Activated naive CD4-positive, alpha-beta T cell treated with Interleukin-2 at 50 U/mL for 16 hours (primary cell): ENCODE measurements at places on chromosomes 1 and 21.

DNA sequence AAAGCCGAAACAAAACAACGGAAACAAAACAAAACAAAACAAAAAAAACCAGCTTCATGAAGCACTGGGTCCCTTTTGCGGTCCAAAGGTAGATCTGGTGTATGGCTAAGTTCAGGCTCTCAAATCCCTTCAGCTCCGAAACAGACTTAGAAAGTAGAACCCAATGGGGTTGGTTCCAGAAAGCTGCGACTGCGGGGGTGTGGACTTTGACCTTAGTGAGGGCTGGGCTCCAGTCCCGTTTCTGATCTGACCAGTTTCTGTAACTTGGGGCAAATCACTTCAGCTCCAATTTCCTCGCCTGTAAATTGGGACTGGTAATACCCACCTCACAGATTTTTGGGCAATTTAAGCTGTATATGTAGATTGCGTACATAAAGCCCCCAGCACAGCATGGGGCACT, 105.2 kb downstream of the ZSCAN20 start:
- DNase-seq, result no peak

DNA sequence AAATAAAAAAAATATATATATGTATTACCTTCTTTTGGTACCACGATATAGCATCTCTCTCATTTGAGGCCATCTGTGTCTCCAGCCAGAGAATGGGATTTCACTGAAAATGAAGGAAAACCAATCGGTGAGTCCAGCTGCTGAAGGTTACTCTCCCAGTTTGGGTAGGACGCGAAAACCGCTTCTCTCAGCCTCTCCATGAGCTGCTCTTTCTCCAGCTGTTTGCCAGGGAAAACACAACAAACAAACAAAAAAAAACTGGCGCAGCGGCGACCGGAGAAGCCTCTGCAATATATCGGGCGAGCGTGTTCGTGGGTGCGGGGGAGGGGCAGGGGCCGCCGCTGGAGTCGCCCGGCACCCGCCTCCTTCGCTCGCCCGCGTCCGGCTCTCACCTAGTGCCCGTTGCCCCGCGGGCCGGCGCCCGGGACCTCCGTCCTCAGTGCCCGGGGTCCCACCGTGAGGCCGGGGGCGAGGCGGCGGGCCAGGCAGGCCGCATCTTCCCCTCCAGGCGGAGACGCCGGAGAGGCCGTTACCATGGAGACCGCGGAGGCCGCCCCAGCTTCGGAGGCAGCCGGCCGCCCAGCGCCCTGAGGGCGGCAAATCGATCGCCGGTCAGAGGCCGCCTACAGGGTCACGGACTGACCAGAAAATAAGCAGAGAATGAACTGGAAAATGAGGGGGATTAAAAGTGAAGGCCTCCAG, 504 bp downstream of the PHTF1 start:
- DNase-seq, result peak; percentile 60

DNA sequence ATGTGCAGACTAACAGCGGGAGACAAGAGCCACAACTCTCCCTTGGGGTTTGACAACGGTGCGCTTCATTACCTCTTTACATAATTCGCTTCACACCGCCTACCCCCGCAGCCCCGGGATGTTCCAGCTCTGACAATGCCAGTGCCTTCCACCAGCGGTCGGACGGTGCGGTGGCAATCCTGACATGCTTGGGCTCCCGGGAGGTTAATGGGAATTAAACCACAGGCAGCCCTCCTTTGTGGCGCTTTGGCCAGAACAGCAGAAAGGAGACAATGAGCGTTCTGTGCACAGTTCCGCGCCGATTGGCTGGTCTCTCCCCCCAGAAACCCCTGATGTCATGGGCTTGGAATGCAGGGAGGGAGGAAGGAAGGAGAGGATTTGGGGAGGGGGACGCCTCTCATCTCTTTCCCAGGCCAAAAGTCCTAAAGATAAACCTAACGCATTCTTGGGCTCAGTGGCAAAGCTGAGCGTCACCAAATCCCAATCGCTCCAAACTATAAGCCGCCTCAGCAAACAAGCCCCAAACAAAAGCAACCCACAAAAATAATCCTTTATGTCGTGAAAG, 1.3 kb downstream of the CNN3 start:
- DNase-seq, result no peak

- no peak for DNase-seq
These were observed 141.8 kb downstream of the SYT2 start for GRCh38 chr1:202568410-202568809.

GRCh38 chr1:167488786-167489185, 29.5 kb downstream of the CD247 start:
- DNase-seq, result no peak

DNA sequence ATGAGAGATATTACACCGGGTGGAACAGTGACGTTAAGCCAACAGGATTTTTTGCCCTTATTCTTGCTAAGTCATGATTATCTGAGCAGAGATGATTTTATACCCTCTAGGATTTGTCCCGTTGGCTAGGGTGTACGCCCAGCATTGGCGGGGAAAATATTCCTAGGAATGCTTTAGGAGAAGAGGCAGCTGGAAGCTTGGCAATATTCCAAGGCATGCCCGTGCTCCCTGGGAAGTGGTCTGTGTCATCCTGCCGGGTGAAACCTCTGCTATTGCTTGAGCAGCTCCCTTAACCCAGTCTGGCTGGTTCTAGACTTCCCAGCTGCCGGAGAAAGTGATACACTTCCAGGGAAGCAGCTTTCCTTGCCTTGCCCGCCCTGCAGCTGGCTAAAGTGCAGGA, 16.2 kb downstream of the CHRNB2 start:
- DNase-seq, result no peak

DNA sequence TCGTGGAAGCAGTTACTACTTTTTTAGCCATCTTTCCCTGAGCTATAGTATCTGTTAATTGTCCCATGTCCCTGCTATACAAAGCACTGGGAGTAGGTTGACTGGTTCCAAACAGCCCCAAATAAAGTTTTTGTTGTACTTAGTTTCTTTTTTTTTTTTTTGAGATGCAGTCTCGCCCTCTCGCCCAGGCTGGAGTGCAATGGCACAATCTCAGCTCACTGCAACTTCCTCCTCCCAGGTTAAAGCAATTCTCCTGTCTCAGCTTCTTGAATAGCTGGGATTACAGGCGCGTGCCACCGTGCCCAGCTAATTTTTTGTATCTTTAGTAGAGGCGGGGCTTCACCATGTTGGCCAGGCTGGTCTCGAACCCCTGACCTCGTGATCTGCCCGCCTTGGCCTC, 3.3 kb downstream of the NCSTN start:
- no peak for DNase-seq

DNA sequence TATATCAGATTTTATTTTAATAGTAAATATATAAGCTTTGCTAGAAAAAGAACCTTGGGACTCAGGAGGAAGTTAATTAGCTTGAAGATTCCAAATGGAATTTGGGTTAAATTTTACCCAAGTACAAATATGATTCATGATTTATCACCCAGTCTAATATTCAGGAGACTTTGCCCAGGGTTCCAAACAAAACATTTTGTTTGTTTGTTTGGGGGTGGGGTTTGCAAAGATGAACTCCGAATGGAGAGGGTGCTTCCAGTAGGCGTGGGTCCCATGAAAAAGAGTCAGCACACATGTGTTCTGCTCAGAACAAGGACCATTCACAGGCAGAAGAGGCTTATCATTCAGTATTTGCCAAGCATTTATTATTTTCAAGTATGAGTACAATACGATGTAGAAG, 23.5 kb downstream of the KCNT2 start:
- no peak for DNase-seq

GRCh38 chr1:47645151-47645550, 207.3 kb downstream of the FOXD2 start:
- DNase-seq, result no peak

DNA sequence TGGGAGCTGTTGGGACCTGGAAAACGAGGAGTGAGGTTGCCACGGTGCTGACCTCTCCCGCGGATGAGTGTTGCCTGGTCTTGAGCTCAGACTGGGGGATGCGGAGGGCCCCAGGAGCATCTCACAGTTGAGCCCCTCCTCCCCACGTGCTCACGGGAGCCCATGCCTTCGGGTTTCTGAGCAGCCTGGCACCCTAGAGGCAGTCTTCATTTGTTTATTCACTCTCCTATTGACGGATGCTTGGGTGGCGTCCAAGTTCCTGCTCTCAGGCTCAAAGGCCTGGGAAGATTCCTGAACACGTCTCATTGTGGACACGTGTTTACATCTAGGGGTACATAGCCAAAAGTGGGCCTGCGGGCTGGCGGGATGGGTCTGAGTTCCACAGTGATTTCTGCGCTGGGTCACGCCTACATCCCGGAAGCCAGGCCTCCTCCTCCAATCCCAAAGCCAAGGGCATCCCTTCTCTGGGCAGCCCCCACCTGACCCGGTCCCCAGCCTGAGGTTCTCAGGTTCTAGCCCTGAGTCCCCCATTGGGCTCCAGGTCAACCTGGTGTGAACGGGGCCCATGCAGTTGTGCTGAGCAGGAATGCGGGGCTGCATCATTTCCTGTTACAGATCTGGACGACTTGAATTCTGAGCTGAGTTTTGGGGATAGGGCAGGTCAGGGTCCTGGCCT, 14.7 kb downstream of the WNT3A start:
- no peak for DNase-seq

DNA sequence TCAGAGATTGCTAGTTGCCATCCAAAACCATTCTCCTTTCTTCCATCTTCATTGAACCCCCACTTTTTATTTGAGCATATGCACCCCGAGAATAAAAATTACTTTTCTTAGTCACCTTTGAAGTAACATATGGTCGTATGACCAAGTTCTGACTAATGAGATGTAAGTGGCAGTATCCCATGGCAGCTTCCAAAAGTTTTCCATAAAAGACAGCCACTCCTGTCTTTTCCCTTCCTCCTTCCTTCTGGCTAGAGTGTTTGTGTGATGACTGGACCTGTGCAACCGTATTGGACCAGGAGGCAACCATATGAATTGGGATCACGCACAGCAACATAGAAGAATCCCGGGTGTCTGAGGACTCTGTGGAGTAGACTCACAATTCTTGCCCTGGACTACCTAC, 41.1 kb upstream of the CCSAP start:
- DNase-seq, result no peak

DNA sequence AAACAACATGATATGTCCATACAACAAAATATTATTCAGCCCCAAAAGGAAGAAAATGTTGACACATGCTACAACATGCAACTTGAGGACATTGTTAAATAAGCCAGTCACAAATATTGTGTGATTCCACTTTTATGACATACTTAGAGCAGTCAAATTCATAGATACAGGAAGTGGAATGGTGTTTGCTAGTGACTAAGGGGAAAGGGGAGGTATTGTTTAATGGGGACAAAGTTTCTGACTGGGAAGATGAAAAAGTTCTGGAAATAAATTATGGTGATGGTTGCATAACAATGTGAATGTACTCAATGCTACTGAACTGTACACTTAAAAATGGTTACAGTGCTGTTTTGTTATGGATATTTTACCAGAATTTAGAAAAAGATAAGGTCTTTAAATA, 77.7 kb downstream of the RHOU start:
- no peak for DNase-seq

GRCh38 chr1:26132128-26132833, 20.7 kb downstream of the PDIK1L start:
- no peak for DNase-seq

DNA sequence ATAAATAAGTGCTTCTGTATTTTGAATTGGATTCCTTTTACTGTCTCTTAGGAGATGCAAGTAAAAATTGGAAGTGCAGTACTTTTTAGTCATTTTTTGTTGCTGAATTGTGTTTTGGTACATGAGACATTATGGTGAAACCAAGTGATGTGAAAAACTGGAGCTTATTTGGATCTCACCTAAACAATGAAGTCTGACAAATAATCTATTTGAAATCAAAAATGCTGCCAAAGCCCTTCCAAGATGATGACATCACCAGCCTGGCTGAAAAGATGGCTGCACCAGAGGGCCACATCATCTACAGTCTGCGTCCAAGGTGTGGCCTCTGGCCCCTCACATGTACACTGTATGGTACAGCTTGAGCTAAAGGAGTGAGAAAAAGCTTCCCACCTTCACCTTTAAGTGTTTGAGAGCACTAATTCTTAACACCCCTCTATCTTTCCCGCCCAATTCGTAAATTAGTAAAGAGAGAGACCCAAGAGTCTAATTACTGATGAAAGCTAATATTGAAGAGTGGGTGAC, 192.5 kb upstream of the ST6GALNAC5 start:
- no peak for DNase-seq

DNA sequence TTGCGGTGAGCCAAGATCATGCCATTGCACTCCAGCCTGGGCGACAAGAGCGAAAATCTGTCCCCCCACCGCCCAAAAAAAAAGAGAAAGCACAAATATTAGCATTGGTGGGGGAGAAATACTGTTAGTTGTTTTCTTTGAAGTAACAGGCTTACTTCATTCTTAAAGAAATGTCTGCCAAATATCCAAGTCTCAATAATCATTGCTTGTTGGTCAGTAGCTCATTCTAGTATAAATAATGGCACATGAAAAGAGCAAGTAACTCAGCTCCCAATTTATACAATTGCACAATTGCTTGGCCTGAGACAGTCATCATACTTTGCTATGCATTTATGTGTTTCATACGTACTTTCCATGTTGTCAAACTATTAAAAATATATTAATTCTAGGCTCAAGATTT, 499.2 kb upstream of the PLXNA2 start:
- DNase-seq, result no peak

DNA sequence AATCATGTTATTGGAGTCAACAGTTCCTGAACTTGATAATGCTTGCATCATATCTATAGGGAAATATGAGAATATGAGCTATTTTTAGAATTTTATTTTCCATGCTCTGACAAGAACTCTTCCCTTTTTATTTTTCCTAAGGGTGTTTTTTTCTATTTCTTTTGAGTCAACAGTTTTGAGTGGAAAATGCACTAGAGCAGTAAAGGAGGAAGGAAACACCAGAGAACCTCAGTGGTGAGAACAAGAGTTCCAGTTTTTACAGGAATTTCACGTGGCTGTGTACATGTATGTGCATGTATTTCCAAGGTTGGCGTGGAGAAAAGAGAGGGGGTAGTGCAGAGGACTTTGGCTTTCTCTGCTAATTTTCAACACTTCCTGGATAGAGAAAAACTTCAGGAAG, 63.6 kb upstream of the TNFSF18 start:
- DNase-seq, result no peak

DNA sequence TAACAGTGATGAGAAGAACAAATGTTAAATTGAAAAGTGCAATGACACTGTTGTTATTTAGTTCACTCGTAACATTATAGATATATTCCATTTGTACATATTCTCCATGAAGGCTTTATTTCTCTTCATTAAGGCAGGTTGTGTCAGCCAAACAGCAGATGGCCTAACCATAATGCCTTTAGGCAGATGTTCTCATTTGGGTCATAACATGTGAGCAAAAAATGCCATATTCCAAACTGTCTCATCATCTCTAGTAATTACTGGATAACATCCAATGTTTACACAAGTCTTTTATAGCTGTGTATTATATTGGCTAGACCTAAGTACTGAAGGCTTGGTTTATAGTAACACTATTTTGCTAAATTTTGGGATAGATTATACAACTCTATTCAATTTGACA, 87.2 kb upstream of the CHODL start:
- no peak for DNase-seq
